Stimulated activated CD8-positive, alpha-beta memory T cell treated with anti-CD3 and anti-CD28 coated beads, Interleukin-4, amount 100 ng/mL, for 4 hours (primary cell): ENCODE measurements at places on chromosomes 5 and 9.

DNA sequence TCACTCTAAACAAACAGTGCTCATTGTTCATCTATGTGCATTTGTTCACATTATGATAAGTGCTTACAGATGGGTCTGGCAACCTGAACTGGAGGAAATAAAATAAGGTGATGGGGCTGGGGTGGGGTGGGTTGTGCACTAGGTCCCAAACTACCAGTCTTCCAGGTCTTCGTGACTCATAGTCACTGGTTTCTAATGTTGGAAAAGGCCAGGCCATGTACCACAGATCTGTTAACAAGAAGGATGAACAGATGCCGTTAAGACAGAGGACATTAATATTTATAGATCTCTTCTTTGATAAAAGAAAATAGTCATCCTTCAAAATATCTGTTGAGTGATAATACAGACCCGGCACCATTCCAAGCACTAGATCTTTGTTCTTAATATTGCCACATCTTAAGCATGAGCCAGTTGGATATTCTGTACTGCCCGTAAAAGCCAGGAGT is 71.4 kb upstream of the STARD4 start:
- no peak for DNase-seq

DNA sequence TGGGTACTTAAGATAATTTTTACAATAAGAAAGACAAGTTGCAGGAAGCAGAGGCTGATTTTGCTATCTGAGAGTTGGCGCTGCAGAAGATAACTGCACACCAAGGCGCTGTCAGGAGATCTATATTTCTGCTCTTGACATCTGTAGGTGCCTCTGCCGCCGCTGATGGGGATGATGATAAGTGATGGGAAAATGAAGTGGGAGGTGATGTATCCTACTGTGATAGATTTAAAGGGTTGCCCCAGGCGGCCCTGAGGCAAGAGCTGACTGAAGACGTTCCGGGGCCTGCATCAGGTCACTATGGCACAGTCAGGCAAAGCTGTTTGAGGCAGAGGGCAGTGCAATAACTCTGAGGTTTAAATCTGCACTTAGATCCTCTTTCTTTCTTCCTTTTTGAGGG is 78.1 kb downstream of the SNCAIP start:
- no peak for DNase-seq

GRCh38 chr5:133347039-133347438 is 265.3 kb downstream of the FSTL4 start:
- DNase-seq, result no peak

- no peak for DNase-seq
These were observed 10.8 kb upstream of the CCDC69 start for GRCh38 chr5:151234476-151235238.

DNA sequence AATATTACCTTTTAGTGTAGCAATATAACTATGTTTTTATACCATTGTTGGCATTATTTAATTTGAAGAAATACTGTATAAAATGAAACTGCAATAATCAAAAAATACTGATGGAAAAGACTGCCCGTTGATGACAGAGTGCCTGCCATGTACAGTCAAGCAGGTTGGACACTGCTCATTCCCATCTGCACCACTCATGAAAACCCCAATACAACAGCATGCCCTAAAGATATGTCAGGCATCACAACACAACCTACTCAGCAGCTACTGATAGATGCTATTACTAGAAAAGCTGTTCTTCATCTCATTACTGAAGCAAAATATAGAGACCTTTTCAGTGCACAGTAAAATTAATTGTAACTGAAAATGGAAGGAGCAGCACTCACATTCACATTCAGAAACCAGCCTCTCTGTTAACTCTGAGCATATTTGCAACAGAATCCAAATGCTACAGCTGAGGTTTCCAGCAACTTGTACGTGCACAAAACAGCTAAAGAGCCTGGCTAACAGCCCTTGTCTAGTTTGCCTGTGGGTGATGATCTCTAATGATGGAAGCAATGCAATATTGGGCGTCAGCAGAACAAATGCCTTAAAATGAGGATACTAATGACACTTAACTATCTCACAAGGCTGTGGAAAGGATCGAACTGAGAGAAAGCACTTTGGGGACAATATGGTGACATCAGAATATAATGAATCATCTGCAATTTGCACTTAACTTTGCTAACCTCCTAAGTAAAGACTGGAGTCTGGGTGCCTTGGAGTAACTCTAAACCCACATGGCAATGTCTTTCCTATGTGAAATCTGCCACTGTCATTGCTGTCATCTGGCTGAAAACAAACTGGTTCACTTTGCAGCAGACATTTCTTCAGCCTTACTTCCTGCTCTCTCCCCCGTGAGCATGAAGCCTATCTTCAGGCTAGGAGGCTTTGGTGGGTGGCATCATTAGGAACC is 195.3 kb upstream of the RASEF start:
- no peak for DNase-seq

DNA sequence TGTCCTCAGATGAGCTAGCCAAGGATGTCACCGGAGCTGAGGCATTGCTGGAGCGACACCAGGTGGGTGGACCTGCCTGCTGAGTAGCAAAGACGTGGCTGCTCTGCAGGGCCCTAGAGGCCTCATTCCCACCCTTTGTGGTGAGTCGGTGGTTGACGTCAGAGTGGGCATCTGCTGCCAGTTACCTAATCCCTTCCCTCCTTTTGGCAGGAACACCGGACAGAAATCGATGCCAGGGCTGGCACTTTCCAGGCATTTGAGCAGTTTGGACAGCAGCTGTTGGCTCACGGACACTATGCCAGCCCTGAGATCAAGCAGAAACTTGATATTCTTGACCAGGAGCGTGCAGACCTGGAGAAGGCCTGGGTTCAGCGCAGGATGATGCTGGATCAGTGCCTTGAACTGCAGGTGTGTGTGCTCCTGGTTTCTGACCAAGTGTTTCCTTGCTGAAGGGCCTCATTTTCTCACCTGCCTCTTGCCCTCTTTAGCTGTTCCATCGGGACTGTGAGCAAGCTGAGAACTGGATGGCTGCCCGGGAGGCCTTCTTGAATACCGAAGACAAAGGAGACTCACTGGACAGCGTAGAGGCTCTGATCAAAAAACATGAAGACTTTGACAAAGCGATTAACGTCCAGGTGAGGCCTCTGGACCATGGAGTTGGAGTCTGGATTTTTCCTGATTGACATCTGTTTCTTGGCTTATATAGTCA is 48.9 kb downstream of the DYNC2I2 start:
- DNase-seq, result no peak

- DNase-seq, result no peak
These were observed 163.2 kb downstream of the DAB2IP start for GRCh38 chr9:121814594-121814993.
